ENCODE measurements at places on chromosomes 4 and X. TPM values are rescaled to one million over a fixed set of nuclear protein-coding genes. Genes with fewer than 3 reads are reported as not detected.
A peak's percentile ranks its signal among the peaks of the same experiment; 100 is the strongest.

Gene GALNTL6
- 2.0 TPM for total RNA-seq

Gene ATP2B3
- 0.83 TPM for total RNA-seq

Gene MSN
- total RNA-seq: 87.8 TPM

Gene PWWP3B
- total RNA-seq: 4.1 TPM

GRCh38 chr4:42655269-42655637 lies 1.7 kb downstream of the ATP8A1 start:
- peaks cover 2% of the 10 kb centered on the region for H3K36me3 ChIP-seq
- no peak for DNase-seq
- H3K27ac ChIP-seq: no peak overlapping the region
- H3K4me3 ChIP-seq: peak overlapping the region; percentile 85

- H3K4me1 ChIP-seq: no peaks in the 10 kb centered on the region
- no peaks in the 10 kb centered on the region for H3K36me3 ChIP-seq
- H3K27ac ChIP-seq: peak overlapping the region; percentile 30
- DNase-seq: no peak
- no peaks in the 10 kb centered on the region for H3K27me3 ChIP-seq
- H3K4me3 ChIP-seq: no peak overlapping the region
Measured at GRCh38 chrX:68307769-68308168, 125.5 kb downstream of the OPHN1 start.

DNA sequence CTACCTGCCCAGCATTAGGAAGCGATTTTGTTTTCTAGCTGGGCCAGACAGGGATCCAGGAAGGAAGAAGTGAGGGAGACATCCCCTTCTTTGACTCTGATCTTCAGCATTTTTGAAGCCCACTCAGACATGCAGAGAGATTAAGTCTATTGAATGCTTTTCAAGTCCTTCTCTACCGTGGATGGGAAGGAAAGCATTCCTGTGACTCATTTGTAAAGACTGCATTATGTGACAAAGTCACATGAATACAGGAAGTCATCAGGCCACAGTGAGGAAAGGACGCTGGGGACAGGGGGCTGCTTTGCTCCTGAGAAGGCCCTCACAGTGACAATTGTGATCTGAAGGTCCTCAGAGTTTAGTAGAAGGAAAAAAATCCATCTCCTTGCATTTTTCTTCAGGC lies 67.4 kb upstream of the GBA3 start:
- H3K36me3 ChIP-seq: no peaks in the 10 kb centered on the region
- no peak overlapping the region for H3K4me3 ChIP-seq
- no peak for DNase-seq

DNA sequence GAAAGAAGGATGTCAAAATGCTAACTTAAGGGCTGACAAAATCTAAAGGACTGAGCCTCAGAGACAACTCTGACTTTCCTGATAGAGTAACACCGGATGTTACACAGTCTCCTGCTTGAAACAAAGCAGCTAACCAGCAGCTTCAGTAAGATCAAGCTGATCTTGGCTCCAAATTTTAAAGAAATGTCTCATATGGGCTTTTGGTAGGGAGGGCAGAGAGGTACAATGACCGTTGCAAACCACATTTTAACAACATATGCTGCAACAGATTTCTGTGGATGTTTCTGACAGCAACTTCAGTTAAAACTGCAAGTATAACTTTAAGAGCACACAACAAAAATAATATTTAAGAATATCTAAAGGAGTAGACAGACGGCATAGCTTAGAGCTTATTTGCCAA lies 9.1 kb downstream of the RPGR start:
- peaks cover 9% of the 10 kb centered on the region for H3K36me3 ChIP-seq
- no peak overlapping the region for H3K27ac ChIP-seq
- DNase-seq: no peak
- no peak overlapping the region for H3K4me3 ChIP-seq
- H3K4me1 ChIP-seq: peaks cover 4% of the 10 kb centered on the region

DNA sequence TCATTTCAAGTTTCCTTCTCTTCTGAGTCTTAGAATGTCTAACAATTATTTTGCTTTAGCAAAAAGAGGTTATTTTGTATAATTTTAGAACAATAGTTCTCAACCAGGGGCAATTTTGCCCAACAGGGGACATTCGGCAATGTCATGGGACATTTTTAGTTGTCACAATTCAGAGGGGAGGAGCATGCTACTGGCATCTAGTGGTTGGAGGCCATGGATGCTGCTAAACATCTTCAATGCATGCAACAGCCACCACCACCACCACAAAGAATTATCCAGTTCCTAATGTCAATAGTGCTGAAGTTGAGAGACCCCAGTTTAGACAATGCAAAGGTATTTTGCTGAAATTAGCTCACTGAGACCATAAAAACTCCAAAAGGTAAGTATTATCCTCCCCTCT lies 122.5 kb downstream of the ARHGAP6 start:
- no peak overlapping the region for H3K27ac ChIP-seq
- no peak for DNase-seq
- no peak overlapping the region for H3K4me3 ChIP-seq
- H3K4me1 ChIP-seq: peaks cover 5% of the 10 kb centered on the region

DNA sequence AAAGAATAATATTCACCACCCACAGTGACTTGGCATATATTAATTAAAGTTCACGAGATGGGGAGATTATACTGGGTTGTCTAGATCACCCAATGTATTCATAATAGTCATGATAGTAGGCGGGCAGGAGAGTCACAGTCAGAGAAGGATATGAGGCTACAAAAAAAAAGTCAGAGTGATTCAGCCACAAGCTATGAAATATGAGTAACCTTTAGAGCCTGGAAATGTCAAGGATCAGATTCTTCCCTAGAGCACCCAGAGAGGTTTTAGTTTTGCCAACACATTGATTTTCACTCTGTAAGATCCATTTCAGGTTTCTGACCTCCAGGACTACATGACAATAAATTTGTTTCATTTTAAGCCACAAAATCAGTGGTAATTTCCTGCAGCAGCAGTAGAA lies 501.9 kb downstream of the GABRG1 start:
- no peak overlapping the region for H3K27ac ChIP-seq
- H3K36me3 ChIP-seq: no peaks in the 10 kb centered on the region
- no peak for DNase-seq
- peaks cover 14% of the 10 kb centered on the region for H3K4me1 ChIP-seq
- no peaks in the 10 kb centered on the region for H3K27me3 ChIP-seq

DNA sequence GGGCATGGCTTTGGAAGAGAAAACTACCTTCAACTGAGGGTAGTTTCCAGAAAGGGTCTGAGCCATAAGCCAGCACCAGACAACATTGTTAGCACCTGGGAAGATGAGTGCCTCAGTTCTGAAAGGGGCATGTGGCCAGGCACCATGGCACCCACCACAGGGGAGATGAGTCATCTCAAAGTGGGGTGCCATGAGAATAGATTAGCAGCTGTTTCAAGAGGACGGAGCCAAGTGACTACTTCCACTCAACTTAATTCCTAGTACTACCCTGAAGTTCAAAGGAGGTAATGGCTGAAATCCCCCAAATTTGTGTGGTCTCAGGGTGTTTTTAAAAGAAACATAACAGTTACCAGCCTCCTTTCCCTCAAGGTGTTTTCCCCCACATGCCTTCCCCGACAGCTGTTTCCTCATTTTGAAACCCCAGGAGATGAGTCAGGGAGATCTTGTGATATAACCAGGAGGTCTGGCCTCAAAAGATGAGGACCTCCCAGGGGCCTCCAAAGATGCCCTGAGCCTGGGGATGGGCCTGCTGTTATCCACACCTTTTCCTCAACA lies 27.8 kb upstream of the FTHL17 start:
- no peaks in the 10 kb centered on the region for H3K4me1 ChIP-seq
- H3K36me3 ChIP-seq: no peaks in the 10 kb centered on the region
- H3K27ac ChIP-seq: no peak overlapping the region
- H3K27me3 ChIP-seq: no peaks in the 10 kb centered on the region
- DNase-seq: no peak

GRCh38 chr4:140152751-140153418 lies 1.1 kb downstream of the MAML3 start:
- peak overlapping the region; percentile 95 for H3K4me3 ChIP-seq
- H3K27ac ChIP-seq: peak overlapping the region; percentile 98
- H3K4me1 ChIP-seq: peaks cover 43% of the 10 kb centered on the region
- no peaks in the 10 kb centered on the region for H3K36me3 ChIP-seq

- no peak overlapping the region for H3K27ac ChIP-seq
- H3K27me3 ChIP-seq: peaks cover 12% of the 10 kb centered on the region
- no peaks in the 10 kb centered on the region for H3K36me3 ChIP-seq
- H3K4me3 ChIP-seq: no peak overlapping the region
- no peak for DNase-seq
Measured at GRCh38 chrX:39814391-39814790, 283.4 kb downstream of the BCOR start.

Data from mesothelial cell of epicardium (in vitro differentiated cells).